ENCODE measurements at places on chromosomes 2 and 18. TPM values are rescaled to one million over a fixed set of nuclear protein-coding genes. Genes with fewer than 3 reads are reported as not detected.

The TUBA4B gene
- not detected for total RNA-seq

DNA sequence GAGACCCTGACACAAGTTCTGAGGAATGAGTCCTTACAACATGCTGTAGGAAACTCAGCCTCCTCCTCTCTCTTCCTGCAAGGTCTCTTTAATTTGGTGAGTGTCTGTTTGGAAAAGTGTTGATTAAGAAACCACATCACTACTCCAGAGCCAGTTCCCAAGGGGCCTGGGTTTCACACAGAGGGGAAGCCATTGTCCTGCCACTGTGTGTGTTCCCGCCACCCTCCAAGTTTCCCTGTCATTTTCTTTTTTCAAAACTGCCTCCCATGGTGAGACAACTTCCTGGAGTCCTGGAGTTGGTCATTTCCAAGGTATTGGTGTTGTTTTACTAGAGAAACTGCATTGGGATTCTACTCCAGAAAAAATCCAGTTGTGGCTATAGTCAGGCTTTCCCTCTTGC, 232.0 kb upstream of the PARD3B start:
- H3K4me1 ChIP-seq = no peaks in the 10 kb centered on the region
- H3K27me3 ChIP-seq = no peaks in the 10 kb centered on the region
- H3K36me3 ChIP-seq = no peaks in the 10 kb centered on the region
- H3K4me3 ChIP-seq = no peak overlapping the region

- no peak overlapping the region for H3K27ac ChIP-seq
- H3K4me1 ChIP-seq = no peaks in the 10 kb centered on the region
- H3K4me3 ChIP-seq = no peak overlapping the region
- DNase-seq = no peak
Measured at GRCh38 chr2:209553913-209554312, 130.1 kb downstream of the MAP2 start.

GRCh38 chr2:205283736-205284270, 398.5 kb upstream of the NRP2 start:
- no peak for DNase-seq
- H3K27me3 ChIP-seq = no peaks in the 10 kb centered on the region
- H3K4me1 ChIP-seq = no peaks in the 10 kb centered on the region
- H3K27ac ChIP-seq = no peak overlapping the region

The SAG gene
- not detected for total RNA-seq

- H3K27me3 ChIP-seq = no peaks in the 10 kb centered on the region
- peaks cover 4% of the 10 kb centered on the region for H3K4me1 ChIP-seq
- no peaks in the 10 kb centered on the region for H3K36me3 ChIP-seq
- H3K4me3 ChIP-seq = no peak overlapping the region
Measured at GRCh38 chr2:215885536-215885935, 127.8 kb downstream of the MREG start.

DNA sequence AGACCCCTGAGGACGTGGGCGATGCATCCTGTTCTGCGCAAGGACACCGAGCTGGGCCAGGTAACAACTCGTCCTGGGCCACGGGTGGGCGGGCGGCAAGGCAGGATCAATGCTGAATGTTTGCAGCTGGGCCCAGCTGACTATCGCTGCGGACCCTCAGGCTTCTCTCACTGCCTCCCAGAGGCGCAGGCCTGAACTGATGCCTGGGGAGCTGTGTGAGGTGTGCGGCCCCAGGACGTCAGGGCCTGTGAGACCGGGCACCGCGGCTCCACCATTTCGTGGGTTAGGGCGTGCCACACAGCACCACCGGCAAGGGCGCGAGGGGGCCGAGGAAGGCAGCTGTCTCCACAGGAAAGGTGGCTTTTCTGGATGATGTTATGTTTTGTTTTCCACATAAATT, 307.4 kb downstream of the NDUFA10 start:
- H3K4me1 ChIP-seq = no peaks in the 10 kb centered on the region
- DNase-seq = no peak
- no peaks in the 10 kb centered on the region for H3K36me3 ChIP-seq
- H3K4me3 ChIP-seq = no peak overlapping the region

The MYO5B gene
- total RNA-seq = 7.2 TPM

DNA sequence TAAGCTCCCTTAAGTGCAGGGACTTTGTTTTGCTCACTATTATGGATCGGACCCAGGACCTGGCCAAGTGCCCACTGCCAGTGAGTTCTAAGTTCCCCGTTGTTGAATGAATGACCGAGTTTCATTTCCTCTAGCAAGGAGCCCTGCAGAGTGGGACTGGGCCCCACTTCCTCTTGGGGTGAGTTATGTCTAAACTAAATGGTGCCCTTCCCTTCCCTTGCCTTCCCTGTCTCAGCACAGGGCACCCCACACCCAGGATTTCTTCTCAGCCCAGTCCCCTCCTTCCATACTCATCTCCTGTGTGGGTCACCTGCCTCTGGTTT, 195.3 kb upstream of the HS6ST1 start:
- H3K36me3 ChIP-seq = no peaks in the 10 kb centered on the region
- no peaks in the 10 kb centered on the region for H3K27me3 ChIP-seq
- no peaks in the 10 kb centered on the region for H3K4me1 ChIP-seq
- H3K27ac ChIP-seq = no peak overlapping the region

DNA sequence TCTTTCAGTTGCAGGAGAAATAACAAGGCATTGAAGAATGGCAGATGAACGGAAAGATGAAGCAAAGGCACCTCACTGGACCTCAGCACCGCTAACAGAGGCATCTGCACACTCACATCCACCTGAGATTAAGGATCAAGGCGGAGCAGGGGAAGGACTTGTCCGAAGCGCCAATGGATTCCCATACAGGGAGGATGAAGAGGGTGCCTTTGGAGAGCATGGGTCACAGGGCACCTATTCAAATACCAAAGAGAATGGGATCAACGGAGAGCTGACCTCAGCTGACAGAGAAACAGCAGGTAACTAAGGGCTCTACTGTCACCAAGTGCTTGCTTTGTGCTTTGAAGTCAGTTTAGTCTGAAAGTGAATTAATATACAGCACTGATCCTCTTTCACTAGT, 118.5 kb upstream of the UNC80 start:
- H3K27me3 ChIP-seq = no peaks in the 10 kb centered on the region
- H3K27ac ChIP-seq = no peak overlapping the region

- no peaks in the 10 kb centered on the region for H3K36me3 ChIP-seq
- no peaks in the 10 kb centered on the region for H3K27me3 ChIP-seq
- peaks cover 44% of the 10 kb centered on the region for H3K4me1 ChIP-seq
- peak overlapping the region; percentile 94 for H3K27ac ChIP-seq
- DNase-seq = no peak
Measured at GRCh38 chr2:237485844-237486243, 1.2 kb upstream of the MLPH start.

The LBX2 gene
- total RNA-seq = 0.89 TPM

GRCh38 chr2:218369330-218369729, 12.7 kb downstream of the CATIP start:
- H3K36me3 ChIP-seq = no peaks in the 10 kb centered on the region
- no peak overlapping the region for H3K27ac ChIP-seq
- H3K4me1 ChIP-seq = no peaks in the 10 kb centered on the region
- peaks cover 3% of the 10 kb centered on the region for H3K27me3 ChIP-seq
- H3K4me3 ChIP-seq = no peak overlapping the region

DNA sequence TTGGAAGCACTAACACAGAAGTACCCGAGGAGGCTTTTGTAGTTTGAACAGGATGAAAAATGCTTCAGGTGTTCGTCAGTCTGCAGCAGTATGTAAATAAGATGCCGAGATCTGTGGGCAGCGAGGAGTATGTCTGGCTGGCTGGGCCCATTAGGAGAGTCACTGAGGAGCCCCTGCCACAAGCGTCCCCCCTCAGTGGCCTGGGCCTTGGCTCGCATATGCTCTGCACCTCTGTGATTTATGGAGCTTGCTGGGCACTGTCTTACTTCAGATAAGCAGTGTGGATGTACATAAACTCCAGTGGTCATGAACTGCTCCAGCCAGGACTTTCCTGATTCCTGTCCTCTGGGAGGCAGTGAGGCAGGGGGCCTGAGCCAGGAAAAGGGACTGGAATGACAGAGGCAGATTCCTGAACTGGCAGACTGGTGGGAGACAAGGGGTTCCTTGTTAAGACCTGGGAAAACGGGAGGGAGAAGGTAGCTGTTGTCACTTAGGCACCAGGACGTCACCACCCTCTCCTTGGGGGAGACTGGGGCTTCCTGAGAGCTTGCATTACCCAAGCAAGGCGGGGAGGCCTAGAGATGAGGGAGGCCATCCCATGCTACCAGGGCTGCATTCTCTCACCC, 46.0 kb downstream of the CELF4 start:
- DNase-seq = no peak
- no peak overlapping the region for H3K4me3 ChIP-seq
- no peaks in the 10 kb centered on the region for H3K4me1 ChIP-seq
- no peaks in the 10 kb centered on the region for H3K36me3 ChIP-seq
- H3K27ac ChIP-seq = no peak overlapping the region

- no peak for DNase-seq
- H3K4me1 ChIP-seq = no peaks in the 10 kb centered on the region
Measured at GRCh38 chr2:5433855-5434254, 258.3 kb upstream of the SOX11 start.

GRCh38 chr18:73270920-73271634, 403.3 kb upstream of the NETO1 start:
- H3K4me3 ChIP-seq = no peak overlapping the region
- no peaks in the 10 kb centered on the region for H3K36me3 ChIP-seq
- H3K27ac ChIP-seq = no peak overlapping the region
- DNase-seq = no peak
- no peaks in the 10 kb centered on the region for H3K27me3 ChIP-seq
- no peaks in the 10 kb centered on the region for H3K4me1 ChIP-seq

DNA sequence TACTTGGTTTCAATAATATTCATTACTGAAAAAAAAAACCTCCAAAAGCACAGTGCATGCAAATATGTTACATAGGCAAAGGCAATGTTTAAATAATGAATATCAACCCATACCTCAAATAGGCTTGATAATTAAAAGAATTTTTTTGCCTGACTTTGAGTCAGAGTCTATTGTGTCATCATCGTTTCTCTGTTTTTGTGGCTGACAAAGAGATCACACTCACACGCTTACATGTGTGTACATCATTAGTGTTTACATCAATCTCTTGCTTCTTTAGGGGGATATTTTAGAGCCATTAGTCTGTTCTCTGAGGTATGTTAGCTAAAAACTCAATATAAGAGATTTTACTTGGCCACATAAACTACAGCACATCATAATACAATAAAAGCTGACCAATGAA, 150.3 kb upstream of the MMADHC start:
- H3K27me3 ChIP-seq = no peaks in the 10 kb centered on the region
- H3K4me1 ChIP-seq = peaks cover 23% of the 10 kb centered on the region
- no peak overlapping the region for H3K27ac ChIP-seq
- no peak overlapping the region for H3K4me3 ChIP-seq

DNA sequence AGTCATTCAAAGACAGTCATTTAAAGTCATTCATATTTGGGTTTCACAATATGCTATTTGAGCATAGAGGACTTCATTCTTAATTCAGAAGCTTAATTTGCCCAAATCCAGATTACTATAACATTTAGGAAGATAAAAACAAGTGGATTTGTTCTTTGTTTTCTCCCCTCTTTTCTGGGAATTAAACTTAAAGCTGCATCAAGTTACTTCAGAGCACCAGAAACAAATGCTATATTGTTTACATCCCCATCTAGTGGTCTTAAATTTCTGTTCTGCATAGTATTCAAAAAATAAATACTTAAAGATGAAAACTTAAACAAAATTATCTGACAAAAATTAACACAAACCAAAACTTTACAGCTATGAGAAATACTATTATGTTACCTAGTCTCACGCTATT, 34.7 kb upstream of the MARCHF7 start:
- H3K4me3 ChIP-seq = no peak overlapping the region
- no peak for DNase-seq
- H3K27ac ChIP-seq = no peak overlapping the region
- H3K36me3 ChIP-seq = no peaks in the 10 kb centered on the region

The CFAP65 gene
- 0.27 TPM for total RNA-seq

GRCh38 chr18:23498877-23499276, 4.4 kb upstream of the RMC1 start:
- H3K27ac ChIP-seq = no peak overlapping the region
- no peak overlapping the region for H3K4me3 ChIP-seq
- peaks cover 7% of the 10 kb centered on the region for H3K4me1 ChIP-seq
- no peaks in the 10 kb centered on the region for H3K36me3 ChIP-seq

- peaks cover 11% of the 10 kb centered on the region for H3K4me1 ChIP-seq
- H3K36me3 ChIP-seq = no peaks in the 10 kb centered on the region
- no peak overlapping the region for H3K4me3 ChIP-seq
- no peak overlapping the region for H3K27ac ChIP-seq
Measured at GRCh38 chr2:42838133-42838532, 45.8 kb upstream of the HAAO start.

The TSPYL6 gene
- not detected for total RNA-seq

GRCh38 chr2:188675391-188676009, 298.7 kb upstream of the COL3A1 start:
- no peaks in the 10 kb centered on the region for H3K27me3 ChIP-seq
- peaks cover 3% of the 10 kb centered on the region for H3K4me1 ChIP-seq
- no peak overlapping the region for H3K4me3 ChIP-seq
- peak overlapping the region; percentile 50 for H3K27ac ChIP-seq

The TUBA3E gene
- not detected for total RNA-seq

- H3K27ac ChIP-seq = peak overlapping the region; percentile 53
- no peak overlapping the region for H3K4me3 ChIP-seq
- DNase-seq = peak; percentile 70
- H3K36me3 ChIP-seq = peaks cover 4% of the 10 kb centered on the region
Measured at GRCh38 chr2:200340508-200341224, 34.2 kb downstream of the SPATS2L start.

DNA sequence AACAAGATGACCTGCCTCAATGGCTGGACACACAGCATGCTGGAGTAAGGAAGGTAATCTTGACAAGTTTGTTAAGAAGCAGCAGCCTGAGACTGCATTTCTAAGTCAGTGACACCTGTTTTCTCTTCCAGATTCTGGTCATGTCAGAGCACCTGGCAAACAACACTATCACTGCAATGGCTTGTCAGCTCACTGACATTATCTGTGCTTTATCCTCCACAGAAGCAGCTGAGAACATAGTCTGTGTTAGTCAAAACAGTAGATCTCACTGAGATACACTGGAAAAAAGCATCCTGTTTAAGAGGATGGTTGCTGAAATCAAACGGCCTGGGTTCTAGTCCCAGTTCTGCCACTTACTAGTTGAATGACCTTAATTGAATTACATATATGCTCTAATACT, 355.2 kb downstream of the RIT2 start:
- H3K27me3 ChIP-seq = no peaks in the 10 kb centered on the region
- no peaks in the 10 kb centered on the region for H3K36me3 ChIP-seq
- H3K4me3 ChIP-seq = no peak overlapping the region
- no peaks in the 10 kb centered on the region for H3K4me1 ChIP-seq
